ENCODE measurements at places on chromosomes 12 and 14. TPM values are rescaled to one million over a fixed set of nuclear protein-coding genes. Genes with fewer than 3 reads are reported as not detected.

Gene ACSS3
- polyA plus RNA-seq = 7.4 TPM

Gene NFKBIA
- polyA plus RNA-seq = 33.4 TPM

DNA sequence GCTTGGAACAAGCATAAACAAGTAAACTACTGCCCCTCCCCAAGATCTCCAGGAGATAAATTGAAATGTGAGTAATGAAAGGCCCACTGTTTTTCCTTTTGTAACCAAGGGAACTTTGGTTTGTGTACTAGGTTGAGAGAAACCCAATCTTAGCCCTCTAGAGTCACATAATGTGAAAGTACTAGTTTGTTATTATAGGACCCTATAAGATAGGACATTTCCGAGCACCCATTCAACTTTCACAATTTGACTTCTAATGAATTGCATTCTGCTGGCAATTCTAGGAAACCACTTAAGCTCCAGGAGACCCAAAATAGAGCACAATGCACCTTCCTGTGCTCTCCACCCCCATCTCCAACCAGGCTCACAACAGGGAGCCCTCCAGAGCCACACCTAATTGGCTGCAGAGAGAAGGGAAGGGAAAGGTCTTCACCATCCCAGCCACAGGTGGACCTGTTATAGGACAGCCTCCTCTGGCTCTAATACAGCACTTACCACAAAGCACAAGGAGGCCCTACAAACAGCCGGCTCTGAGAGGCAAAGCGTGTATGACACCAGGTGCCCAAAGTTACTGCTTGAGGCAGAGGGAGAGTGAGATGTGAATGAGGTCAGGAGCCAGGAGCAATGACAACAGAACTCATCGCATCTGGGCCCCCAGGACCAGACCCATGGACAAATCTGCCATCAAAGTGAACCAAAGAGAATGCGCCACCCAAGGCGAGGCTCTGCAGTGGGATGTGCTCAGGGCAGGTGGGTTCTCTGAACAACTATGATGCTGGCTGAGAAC, 163.3 kb upstream of the NTF3 start:
- DNase-seq = peak; percentile 7

DNA sequence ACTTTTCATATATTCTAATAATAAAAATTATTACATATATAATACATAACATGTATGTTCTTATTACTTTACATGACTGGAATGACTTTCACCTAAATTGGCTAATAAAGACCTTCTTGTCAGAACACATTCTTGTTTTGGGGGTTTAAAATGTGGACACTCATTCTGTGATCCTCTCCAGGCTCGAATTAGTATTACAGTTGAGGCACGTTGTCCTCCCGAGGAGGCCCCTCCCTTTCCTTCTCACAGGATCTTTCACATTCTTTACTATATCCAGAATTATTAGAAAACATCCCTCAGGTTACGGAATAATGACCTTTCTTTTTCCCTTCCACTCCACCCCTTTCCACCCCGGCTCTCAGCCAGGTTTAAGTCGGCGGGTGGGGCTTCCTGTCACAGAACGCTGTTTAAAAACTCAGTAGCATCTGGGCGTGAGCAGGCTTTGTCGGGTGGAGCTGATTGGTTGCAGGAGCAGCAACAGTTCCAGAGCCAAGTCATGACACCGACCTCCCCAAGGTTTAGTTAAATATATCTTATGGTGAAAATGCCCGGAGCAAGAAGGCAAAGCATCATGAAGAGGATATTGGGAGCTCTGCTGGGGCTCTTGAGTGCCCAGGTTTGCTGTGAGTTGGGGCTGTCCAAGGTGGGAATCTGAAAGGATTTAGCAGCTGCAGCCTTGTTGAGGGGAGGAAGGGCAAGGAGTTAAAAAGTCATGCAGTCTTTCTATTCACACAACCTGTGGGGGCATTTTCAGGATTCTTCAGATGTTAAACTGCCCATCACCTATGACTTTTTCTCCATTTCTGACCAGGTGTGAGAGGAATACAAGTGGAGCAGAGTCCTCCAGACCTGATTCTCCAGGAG, 396.7 kb upstream of the OR4E1 start:
- peak; percentile 72 for DNase-seq

DNA sequence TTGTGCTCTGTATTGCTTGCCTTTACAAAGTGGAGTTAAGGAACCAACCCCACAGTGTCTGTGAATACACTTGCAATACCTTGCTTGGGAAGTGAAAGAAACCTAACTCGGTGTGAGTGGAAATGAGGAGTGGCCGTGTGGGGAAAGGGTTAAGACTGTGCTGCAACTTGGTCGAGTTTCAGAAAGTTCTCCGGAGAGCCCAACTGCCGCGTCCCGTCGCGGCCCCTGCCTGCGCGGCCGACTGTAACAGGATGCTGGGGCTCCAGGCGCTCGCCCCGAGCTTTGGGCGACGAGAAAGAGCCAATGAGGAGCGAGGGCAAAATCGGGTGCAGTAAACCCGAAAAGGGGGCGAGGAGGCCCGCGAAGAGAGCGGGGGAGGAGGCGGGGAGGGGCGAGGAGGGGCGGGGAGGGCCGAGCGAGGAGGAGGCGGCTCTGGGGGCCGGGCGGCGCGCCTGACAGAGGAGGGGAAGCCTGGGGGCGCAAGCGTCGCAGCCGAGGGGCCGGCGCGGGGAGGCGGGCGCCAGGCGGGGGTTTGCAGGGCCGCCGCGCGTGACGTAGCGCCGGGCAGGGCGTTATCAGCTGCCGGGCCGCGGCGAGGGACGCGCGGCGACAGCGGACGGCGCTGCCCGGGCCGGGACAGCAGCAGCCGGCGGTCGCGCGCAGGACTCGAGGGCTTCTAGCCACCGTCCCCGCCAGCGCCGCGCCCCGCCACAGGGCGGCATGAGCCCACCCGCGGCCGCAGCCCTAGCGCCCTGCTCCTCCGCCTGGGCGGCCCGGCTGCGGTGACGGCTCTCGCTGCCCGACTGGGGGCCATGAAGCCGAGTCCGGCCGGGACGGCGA, at the start of gene DACT1:
DACT1 (plus strand) TSS at position 572 of the 840 bp plus-strand sequence; CDS start at position 813, 241 bp downstream.
- DNase-seq = peak; percentile 93

Data from GM23338 (cell line).